ENCODE measurements at places on chromosomes 4 and X.

- DNase-seq = no peak
Observed at GRCh38 chr4:53119680-53120079, 246.2 kb downstream of the SCFD2 start.

DNA sequence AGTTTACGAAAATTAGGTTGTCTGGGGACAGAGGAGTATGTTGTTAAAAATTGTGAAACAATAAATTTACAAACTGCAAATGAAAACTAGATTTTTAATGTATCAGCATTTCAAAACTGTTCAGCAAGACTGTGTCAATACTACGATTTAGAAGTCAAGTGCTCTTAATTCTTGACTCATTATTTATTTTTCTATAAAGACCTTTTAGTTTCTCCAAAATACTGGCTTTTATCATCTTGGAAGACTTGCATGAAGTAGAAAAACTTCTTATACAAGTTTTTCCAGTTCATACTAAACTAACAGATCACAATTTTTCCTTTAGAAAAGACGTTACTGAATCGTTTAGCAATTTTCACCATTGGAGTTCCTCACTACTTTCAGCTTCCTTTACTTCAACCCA lies 231.4 kb downstream of the PPP3CA start:
- DNase-seq = no peak

- no peak for DNase-seq
Observed at GRCh38 chr4:174215057-174215456, 68.4 kb downstream of the FBXO8 start.

DNA sequence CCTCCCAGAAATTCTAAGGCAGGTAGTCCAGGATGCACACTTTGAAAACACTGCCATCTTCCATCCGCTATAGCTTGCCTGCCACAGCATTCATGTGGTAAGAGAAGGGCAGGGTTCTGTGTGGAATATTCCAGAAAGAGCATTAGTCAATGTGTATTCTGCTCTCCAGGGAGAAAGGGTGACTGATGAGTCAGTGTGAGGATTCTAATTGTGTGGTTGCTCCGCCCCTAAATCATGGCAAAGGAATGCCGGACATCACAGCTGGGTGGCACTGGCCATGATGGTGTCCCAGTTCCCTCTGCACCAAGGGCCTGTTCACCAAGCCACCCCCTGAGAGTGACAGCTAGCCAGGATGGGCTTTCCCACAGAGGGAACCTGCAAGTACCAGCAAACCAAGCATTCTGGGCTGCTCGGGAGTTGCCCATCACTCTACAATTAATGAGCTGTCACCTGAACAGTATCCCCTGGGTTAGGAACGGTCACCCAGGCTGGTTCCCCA lies 9.5 kb downstream of the IDS start:
- DNase-seq = no peak

- DNase-seq = no peak
Observed at GRCh38 chr4:110780538-110780937, 157.7 kb upstream of the PITX2 start.

DNA sequence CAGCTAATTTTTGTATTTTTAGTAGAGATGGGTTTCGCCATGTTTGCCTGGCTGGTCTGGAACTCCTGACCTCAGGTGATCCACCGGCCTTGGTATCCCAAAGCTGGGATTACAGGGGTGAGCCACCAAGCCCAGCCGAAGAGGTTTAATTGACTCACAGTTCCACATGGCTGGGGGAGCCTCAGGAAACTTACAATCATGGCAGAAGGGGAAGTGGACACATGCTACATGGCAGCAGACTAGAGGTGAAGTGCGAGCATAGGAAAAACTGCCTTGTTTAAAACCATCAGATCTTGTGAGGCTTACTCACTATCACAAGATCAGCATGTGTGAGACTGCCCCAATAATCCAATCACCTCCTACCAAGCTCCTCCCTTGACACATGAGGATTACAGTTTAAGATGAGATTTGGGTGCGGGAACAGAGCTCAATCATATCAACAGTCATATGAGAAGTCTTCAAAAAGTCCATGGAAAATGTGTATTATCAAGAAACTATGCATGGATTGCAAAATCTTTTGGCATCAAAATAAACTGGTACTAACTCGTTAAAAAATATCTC lies 25.8 kb upstream of the RPL39 start:
- DNase-seq = no peak

GRCh38 chr4:4969298-4969697 lies 50.0 kb downstream of the CYTL1 start:
- no peak for DNase-seq

- no peak for DNase-seq
Observed at GRCh38 chr4:121073004-121073435, 685 bp upstream of the NDNF start.

DNA sequence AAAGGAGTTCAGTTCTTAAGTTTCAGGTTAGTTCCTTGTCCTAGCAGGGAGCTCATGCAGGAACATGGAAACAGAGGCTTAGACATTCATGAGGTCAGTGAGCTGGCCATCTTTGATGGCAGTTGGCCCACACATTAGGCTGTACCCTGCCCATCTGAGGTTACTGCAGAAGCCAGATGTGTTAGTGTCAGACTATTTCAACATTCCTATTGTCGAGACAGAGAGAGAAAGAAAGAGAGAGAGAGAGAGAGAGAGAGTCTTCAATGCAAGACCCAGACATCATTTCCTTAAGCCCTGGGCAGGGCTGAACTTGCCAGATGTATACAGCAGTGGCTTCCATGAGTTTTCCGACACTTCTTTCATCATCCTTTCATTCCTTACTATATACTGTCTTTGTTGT lies 91.3 kb downstream of the PPP1R2C start:
- no peak for DNase-seq

DNA sequence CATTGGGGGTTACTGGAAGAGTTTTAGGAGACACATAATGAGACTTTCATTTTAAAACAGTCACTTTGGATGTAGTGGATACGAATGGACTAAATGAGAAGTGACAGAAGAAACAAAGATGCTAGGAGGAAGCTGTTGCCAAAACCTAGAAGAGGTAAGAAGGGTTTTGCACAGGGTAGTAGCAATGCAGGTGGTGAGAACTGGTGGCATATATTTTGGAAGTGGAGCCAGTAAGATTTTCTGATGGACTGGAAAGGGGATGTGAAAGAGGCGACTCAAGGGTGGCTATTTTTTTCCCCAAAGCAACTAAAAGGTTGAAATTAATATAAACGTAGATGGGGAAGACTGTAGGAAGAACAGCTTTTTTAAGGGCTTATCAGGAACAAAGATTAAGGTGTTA lies 462.0 kb downstream of the IL15 start:
- no peak for DNase-seq

DNA sequence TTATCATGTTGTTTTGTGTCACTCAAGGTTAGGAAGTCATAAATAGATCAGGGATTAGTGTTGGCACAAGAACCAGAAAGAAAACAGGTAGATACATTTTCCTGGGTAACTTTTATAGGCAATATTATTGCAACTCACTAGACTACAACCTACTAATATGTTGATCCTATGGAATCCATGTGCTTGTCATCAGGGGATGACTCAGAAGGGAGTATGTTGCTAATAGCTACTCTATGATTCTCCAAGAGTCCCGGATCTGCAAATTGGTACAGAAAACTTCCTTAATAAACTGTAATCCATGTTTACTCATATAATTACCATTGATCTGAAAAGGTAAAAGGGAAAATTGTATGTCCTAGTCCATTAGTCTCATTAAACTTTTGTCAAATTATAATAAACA lies 11.7 kb upstream of the GNRHR start:
- no peak for DNase-seq

- DNase-seq = no peak
Observed at GRCh38 chr4:84451546-84451945, 47.5 kb downstream of the NKX6-1 start.

DNA sequence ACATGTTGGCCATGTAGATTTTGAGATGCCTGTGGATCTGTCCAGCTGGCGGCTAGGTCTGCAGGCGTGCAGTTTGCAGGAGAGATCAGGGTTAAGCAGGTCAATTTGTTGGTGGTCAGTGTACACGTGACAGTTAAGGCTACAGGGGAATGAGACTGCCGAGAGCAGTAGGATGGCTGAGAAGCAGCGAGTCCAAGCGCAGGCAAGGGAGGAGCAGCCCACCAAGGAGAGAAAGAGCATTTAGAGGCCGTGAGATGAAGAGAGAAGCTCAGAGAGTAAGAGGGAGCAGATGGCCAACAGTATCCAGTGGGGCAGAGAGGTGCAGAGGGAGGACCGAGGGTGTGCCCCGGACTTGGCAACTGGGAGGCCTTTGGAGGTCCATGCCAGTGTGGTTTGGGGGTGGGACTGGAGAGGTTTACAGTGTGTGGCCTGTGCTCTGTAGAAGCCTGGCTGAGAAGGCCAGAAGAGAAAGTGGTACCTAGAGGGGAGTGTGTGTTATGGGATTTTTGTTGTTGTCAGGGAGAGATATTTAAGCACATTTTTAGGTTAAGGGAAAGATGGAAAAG lies 18.4 kb downstream of the SNX25 start:
- no peak for DNase-seq

DNA sequence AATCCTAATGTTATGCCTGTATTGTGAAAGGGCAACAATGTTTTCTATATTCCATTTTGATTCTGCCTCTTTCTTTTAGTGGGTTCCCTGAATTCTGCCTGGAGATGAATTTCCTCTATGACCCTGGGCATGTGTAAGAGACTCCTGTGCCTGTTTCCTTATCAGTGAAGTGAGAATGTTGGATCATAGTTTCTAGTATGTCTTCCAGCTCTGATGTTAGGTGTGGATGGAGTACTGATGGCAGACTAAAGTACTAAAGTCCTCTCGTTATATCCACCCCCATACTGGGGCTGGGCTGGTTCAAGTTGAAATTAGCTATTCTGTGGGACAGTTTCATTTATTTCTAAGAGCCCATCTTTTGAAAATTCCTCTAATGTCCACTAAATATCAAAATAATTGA lies 29.6 kb downstream of the PLAC1 start:
- no peak for DNase-seq

DNA sequence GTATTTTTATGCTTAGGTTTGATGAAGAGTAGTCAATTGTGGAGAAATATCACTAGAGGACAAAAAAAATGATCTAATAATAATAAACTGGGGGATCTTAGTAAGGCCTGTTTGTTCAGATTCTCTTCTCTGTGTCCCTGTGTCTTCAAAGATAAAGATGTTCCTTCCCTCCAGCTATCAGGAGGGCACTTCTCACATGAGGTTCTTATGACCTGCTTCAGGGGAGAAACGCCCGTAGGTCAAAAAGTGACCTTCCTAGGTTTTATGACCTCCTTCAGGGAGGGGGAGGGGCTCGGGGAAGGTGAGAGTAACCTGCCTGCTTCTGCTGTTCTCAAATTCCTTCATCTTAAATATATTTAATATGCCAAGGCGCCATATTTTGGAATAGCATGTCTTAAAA lies 89.2 kb upstream of the JADE1 start:
- DNase-seq = no peak

- no peak for DNase-seq
Observed at GRCh38 chr4:162761965-162762364, 404.7 kb downstream of the NAF1 start.

DNA sequence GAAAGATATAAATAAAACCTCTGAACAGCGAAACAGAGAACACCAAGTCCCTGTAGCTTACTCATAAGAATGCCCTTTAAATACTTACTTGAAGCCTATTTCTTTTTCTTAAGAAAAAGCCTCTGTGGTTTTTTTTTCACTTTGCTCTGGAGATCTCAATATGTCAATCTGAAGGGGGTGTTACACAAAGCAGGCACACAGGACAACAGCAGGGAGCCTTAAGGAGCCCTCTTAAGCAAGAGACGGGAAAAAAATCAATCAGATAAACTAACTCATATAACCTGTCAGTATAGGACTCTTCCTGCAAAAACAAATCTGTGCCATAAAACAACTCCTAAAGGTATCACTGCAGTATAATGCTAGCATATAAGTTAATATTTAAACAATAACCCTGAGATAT lies 611.1 kb upstream of the ATOH1 start:
- no peak for DNase-seq

GRCh38 chrX:93868289-93868965 lies 194.4 kb downstream of the FAM133A start:
- no peak for DNase-seq

DNA sequence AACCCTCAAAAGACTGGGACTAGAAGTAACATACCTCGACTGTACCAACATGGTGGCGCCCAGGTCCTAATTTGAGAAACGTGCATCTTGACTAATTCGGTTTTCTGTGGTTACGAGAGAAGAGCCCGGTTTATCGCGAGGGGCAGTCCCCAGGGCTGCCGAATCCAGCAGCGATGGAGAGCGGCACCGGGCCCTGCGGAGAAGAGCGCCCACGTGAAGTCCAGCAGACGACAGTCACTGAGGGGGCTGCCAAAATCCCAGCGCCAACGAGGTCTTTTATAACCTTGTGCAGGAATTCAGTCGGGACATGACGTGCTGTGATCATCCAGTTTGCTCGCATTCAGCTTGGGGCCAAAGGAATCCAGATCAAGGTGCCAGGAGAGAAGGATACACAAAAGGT lies 187.5 kb upstream of the SLITRK2 start:
- no peak for DNase-seq

GRCh38 chrX:35046660-35047296 lies 104.2 kb downstream of the FAM47B start:
- no peak for DNase-seq

- DNase-seq = no peak
Observed at GRCh38 chr4:94567811-94568210, 116.1 kb downstream of the PDLIM5 start.

DNA sequence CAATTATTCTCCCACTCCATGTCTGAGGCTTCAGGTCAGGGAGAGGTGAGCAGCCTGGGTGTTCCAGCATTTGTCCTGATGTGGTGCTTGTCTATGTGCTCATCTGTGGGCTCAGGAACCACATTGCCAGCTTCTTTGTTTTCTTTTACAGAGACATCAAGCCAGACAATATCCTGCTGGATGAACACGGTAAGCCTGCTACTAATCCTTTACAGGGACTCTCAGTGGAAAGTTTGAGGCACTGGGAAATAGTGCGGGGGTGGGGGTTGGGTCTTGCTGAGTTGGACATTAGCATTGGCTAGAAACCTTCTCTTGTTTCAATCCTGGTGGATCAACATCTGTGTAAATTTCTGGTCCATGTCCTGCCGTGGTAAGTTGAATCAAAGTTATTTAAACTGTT lies 310.3 kb downstream of the EVC2 start:
- no peak for DNase-seq

- DNase-seq = no peak
Observed at GRCh38 chr4:40264995-40265909, 68.4 kb downstream of the RHOH start.

- no peak for DNase-seq
Observed at GRCh38 chr4:164381859-164382258, 372.1 kb upstream of the SMIM31 start.

- no peak for DNase-seq
Observed at GRCh38 chr4:75028196-75028854, 95.4 kb downstream of the PARM1 start.

DNA sequence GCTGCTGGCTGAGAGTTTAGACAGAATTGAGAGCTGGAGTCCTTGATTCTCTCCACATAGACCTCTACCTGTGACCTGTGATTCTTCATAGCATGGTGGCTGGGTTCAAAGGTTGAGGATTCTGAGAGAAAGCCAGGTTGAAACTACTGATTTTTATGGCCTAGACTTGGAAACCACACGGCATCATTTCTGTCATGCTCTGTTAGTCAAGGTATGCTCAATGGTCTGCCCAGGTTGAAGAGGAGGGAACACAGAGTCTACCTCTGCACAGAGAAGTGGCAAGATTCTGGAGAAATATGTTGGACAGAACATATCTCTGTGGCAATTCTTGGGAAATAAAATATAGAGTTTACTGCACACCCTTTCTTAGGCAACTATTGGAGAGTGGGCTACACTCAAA lies 57.2 kb upstream of the CXorf66 start:
- no peak for DNase-seq

Measured in stimulated activated CD4-positive, alpha-beta T cell treated with anti-CD3 and anti-CD28 coated beads, Interleukin-15, amount 100 ng/mL, for 1 hour (primary cell).